Keratinocyte (primary cell): ENCODE measurements at places on chromosomes 1 and 21. TPM values are rescaled to one million over a fixed set of nuclear protein-coding genes. Genes with fewer than 3 reads are reported as not detected.

The TNFRSF8 gene
- 0.02 to 0.09 TPM (median 0.03 TPM) in 3 replicates for polyA plus RNA-seq

The RAB7B gene
- polyA plus RNA-seq, result 39.2 to 88.7 TPM (median 47.8 TPM) in 3 replicates

The TCP10L gene
- polyA plus RNA-seq, result 0.11 to 0.27 TPM (median 0.25 TPM) in 3 replicates

The SARS1 gene
- polyA plus RNA-seq, result 198 to 233 TPM (median 203 TPM) in 3 replicates

The IL19 gene
- polyA plus RNA-seq, result not detected in 3 replicates

The TSPAN2 gene
- 0.26 to 1.1 TPM (median 0.37 TPM) in 3 replicates for polyA plus RNA-seq

The GPA33 gene
- polyA plus RNA-seq, result not detected in 3 replicates

The TUFT1 gene
- 70.0 to 82.3 TPM (median 80.1 TPM) in 3 replicates for polyA plus RNA-seq

The CDA gene
- 44.9 to 136 TPM (median 64.6 TPM) in 3 replicates for polyA plus RNA-seq

The NBPF20 gene
- polyA plus RNA-seq, result 3.5 to 4.2 TPM (median 3.8 TPM) in 3 replicates

DNA sequence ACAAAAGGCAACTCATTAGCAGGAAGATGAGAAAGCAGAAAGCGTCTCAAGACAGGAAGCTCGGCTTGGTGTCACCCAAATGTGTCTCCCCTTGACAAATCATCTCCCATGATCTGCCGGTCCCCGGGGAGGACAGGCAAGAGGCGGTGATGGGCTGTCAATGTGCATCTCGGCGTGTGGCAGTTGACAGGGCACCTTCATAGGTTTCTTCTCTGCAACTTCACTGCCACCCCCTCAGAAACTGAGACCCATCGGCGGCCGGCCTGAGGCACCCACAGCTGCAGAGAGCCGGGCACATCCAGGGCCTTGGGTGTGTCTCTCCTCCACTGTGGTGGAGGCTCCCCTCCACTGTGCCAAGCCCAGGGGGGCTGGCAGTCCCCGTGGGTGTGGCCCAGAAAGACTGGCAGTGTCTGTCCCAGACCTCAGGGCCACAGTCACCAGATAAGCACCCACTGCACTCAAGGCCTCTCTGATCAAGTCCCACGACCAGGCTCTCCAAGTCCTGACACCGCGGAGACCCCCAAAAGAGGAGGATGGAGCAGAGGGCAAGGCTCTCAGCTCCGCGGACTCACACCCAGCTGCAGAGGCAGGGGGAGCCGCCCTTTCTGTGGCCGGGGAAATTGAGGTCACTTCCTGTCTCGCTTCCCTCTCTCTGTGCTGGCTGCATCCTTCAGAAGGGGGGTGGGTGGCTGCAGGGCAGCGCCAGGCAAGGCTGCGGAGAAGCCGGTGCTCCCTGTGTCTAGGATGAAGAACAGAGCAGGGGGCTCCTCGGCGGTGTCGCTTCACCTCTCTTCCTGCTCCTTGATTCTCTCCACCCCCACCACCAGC lies 39.6 kb upstream of the LBR start:
- no peak for DNase-seq

- no peak for DNase-seq
These were observed 27.8 kb downstream of the THEM4 start for GRCh38 chr1:151881479-151881878.

- DNase-seq, result no peak
These were observed 9.6 kb upstream of the PLA2G4A start for GRCh38 chr1:186819126-186819525.

- DNase-seq, result no peak
These were observed 89.4 kb upstream of the IPO9 start for GRCh38 chr1:201739492-201740085.

- no peak for DNase-seq
These were observed 4.5 kb downstream of the DLGAP3 start for GRCh38 chr1:34924759-34925555.

DNA sequence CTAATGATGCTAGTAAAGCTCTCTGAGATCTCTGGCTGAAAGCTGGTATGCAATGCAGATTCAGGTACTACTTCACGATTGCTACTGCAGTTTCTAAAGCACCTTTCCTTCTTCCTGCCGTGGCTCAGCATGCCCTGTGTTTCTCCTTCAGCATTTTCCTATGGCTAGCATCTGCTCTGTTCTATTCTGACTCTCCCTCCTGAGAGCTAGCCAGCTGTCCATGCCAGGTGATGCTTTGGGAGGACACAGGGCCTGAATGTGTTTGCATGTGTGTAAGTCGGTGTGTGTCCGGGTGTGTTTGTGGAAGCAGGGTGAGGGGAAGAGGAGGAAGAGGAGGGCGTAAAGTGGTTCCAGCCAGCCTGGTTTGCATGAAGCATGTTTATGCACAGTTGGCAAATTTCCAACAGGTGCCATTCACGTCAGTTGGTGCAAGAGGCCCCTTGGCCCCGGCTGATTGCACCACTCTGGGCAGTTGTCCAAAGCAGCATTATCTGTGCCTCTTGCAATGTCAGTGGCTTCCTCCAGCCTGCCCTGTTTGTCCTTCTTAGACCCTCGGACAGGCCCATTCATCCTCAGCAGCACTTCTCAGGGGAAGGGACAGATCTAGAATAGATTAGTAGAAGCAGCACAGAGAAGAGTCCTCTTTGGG lies 433.3 kb downstream of the DISC1 start:
- no peak for DNase-seq

DNA sequence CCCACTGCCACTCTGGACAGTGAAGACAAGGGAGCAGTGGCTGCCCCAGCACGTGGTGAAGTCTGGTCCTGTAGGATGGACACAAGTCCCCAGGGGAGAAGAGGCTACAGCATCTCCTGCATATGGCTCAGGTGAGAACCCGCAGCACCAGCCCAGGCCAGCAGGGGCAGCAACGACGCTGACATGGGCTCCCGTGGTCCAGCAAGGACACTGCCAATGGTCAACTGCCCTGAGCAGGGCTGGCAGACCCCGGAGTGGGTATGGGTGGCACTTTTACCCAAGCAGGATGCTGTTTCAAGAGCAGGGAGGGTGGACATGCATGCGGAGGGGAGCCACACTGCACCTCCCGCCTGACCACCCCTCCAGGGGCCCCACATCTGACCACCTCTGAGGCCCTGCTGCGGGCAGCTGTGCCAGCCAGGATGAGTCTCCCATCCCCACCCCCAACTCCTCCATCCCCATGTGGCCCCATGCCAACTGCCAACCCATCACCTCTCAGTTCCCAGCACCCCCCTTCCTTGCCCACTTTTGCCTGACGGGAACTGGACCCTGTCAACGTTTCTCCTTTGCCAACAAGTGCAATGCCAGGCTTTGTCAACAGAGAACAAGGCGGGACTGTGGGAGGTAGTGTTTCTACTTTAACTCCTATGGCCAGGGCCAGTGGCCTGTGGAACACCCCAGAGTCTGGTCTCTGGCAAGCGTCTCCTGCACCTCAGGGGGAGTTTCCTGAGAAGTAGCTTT lies 8.6 kb downstream of the MORN1 start:
- no peak for DNase-seq

DNA sequence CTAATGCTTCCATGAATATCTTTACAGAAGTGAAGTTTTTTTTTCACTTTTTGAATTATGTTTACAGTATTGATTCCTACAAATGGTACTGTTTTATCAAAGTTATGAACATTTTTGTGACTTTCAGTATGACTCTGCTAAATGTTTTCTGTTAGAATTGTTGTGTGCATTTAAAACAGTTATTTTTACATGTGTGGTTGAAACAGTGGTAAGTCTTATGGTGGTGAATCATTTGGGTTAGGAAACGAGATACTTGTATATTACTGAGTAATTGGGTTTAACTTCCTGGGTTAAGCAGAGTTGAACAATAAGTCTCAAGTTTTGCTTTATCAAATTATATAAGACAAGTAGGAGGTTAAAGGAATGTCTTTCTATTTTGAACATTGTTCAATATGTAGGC lies 66.8 kb downstream of the VPS13D start:
- no peak for DNase-seq

GRCh38 chr1:184118046-184118445 lies 66.5 kb downstream of the TSEN15 start:
- peak; percentile 94 for DNase-seq

- no peak for DNase-seq
These were observed 1.7 kb downstream of the ODF2L start for GRCh38 chr1:86394416-86394815.

GRCh38 chr1:167993720-167994119 lies 56.8 kb upstream of the MPC2 start:
- no peak for DNase-seq

DNA sequence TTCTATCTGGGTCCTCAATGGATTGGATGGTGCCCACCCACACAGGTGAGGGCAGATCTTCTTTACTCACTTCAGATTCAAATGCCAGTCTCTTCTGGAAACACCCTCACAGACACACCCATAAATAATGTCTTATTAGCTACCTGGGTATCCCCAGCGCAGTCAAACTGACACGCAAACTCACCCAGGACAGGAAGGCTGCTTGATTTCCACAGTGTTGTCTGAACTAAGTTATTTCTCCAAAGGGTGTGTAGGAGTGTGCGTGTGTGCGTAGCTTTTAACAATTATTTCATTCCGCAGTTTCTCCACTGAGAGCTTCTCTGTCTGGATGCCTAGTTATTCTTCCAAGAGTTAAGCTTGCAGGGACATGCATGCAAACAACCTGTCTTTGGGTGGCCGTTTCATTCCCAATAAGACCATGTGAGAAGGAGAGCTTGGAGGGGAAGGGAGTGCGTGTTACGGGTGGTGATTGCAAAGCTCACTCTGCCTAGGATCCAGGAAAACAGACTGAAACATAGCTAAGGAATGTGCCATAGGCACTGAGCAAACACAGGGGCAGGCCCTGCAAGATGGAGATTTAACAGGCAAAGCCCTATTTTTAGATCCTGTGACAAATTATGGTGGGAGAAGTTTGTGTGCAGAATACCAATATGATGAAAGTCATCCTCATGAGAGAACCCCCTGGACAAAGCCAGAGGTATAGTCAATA lies 269.7 kb downstream of the DYRK1A start:
- DNase-seq, result no peak

DNA sequence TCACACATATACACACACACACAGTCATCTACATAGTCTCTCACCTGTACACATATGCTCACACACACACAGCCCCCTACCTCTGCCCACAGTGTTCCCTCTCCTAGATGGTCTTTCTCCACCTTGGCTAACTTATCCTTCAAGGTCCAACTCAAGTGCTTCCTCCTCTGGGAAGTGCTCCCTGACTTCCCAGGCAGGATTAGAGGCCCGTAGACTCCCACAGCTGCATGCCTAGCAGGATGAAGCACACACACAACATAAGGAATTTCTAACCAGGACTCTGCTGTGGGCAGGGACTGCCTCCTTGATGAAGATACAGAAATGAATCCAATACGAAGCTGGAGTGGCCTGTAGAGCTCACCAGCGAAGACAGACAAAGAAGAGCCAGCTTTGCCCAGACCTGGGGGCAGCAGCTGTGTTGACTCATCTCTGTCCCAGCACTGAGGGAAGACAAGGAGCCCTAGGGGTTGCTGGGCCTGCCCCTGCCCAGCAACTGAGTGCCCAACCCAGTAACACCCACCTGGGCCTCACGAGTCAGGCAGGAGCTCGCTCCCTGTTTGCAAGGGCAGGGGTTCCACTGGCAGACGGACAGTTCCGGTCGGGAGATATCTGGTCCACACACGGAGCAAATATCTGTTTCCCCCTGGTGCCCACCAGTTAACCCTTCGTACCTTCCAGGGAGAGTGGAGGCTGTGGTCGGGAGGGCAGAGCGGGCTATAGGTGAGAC lies 100.8 kb downstream of the DMRTB1 start:
- no peak for DNase-seq

- no peak for DNase-seq
These were observed at the start of gene LYPD8 for GRCh38 chr1:248755517-248755916. Gene LYPD8, minus strand, starts transcription at chr1:248755759. Its CDS starts 4,678 bp downstream, at chr1:248751081.

DNA sequence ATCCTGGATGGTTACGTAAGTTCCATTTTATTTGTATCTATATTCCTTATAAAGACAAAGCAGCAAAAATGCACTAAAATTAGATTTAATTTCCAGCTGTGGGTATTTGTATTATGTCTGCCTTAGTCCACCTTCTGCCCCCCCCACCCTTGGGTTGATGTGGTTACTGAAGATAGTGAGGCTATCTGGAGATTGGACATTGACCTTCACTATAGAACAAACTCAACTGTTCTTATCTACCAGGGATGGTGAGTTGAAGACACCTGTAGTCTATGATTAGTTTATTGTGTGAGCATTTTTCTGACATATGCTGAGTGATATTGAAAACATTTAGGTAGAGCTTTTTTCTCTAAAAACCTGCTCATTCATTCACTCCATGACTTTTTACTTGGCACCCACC lies 122.2 kb downstream of the NFIA start:
- no peak for DNase-seq

DNA sequence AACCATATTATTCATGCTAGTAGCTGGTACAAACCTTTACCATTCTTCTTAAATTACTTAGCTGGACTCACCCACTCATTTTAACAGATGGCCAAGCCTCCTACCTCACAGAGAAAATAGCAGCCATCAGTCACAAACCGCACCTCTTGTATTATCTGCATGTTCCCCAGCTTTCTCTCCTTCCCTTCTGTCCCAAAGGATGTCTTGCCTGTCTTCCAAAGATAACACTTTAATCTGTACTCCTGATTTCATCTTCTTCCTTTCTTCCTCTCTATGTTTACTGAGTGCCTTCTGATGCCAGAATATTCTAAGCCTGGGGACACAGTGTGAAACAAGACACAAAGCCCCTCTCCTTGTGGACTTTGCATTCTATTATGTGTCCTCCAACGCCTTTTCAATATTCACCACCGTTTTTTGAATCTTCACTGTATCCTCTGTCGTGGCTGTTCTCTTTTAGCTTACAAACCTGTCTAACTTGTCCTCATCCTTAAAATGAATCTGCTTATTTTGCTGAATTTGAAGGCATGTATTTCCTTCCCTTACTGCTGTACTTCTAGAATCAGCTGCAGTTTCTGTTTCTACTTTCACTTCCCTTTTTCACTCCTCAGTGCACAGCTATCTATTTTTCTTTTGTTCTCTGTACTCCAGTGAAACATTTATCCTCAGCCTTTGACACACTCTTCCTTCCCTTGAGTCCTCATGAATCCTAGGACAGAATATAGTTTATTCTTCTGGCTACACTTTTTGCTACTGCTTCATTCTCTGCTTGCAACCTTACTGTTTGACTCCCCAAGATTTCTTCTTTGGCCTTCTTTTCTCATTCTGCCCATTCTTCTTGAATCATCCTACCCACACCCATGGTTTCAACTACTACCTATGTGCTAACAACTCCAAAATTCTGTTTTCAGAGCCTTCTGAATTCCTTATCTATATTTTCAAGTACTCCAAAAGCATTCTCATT lies 216.9 kb upstream of the SAMSN1 start:
- DNase-seq, result no peak

DNA sequence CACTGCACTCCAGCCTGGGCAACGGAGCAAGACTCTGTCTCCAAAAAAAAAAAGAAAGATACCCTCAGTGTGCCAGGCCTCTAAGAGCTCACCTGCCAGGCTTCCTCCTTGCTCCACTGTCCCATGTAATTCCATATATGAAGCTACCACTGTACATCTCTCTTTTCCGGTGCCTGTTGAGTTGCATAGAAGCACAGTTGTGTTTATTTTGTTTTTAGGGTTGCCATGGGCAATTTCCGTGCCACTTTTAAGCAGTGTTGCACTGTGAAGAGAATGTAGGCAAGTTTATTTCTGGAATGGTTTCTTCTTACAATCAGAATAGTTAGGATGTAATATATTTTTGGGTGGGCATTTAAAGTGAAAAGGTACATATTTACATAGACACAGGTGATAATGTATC lies 23.3 kb downstream of the MR1 start:
- no peak for DNase-seq

- no peak for DNase-seq
These were observed 4.4 kb upstream of the UTP25 start for GRCh38 chr1:209823143-209824041.

GRCh38 chr21:45141507-45141906 lies 67.1 kb downstream of the ADARB1 start:
- DNase-seq, result no peak
